ENCODE measurements at places on chromosomes 1 and 21.

- no peak for DNase-seq
These were observed 12.1 kb downstream of the PHC2 start for GRCh38 chr1:33418811-33419210.

- DNase-seq = no peak
These were observed 5.6 kb downstream of the KIFAP3 start for GRCh38 chr1:170068923-170069322.

GRCh38 chr1:20500716-20501115, 7.2 kb downstream of the MUL1 start:
- DNase-seq = no peak

GRCh38 chr1:204288021-204288588, 71.6 kb downstream of the PLEKHA6 start:
- no peak for DNase-seq

DNA sequence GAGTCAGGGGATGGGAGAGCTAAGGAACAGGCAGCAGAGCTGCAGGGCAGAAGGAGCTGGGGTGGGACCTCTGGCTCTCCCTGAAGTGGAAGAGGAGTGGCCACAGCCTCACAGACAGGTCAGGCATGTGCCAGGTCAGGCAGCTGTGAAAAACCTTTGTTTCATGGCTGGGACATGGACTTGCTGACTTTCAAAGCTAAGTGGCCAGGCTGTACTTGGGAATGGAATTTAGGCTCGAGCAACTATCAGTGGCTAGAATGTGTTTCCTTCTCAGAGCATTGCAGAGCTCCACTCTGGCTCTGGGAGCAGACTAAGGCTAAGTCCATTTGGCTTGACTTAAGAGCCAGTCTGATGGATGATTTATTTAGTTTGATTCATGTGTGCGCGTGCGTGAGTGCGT, 385.1 kb downstream of the LMX1A start:
- DNase-seq = no peak
